ENCODE measurements at places on chromosomes 11 and 22.

DNA sequence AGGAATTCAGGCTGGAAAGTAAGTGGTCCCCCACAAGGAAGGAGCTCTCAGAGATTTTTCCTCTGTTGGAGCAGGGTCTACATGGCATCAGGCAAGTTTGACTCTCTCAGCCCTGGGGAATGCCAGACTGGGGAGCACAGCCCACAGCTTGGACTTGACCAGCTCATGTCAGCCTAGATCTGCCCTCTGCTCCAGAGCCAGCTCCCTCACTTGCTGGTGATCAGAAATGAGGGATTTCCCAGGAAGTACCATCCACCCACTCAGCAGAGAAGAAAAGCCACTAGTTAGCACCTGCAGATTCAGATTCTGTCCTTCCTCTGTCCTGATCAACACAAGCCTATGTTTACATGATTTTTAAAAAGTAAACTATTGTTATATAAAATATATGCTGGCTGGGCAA, 13.0 kb downstream of the TALDO1 start:
- no peak for DNase-seq

DNA sequence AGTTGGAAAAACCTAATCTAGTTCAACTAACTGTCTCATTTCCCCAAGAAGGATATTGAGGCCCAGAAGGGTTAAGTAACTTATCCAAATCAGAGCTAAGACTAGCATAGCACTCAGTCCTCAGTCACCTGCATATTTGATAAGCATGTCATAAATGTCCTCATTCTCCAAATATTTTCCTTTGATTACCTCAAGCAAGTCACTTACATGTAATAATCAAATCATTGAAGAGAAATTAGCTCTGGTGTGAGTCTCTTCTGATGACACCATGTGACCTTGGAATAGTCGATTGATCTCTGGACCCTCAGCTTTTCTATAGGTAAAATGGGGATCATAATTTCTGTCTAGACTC, 48.8 kb upstream of the PICALM start:
- DNase-seq: no peak

DNA sequence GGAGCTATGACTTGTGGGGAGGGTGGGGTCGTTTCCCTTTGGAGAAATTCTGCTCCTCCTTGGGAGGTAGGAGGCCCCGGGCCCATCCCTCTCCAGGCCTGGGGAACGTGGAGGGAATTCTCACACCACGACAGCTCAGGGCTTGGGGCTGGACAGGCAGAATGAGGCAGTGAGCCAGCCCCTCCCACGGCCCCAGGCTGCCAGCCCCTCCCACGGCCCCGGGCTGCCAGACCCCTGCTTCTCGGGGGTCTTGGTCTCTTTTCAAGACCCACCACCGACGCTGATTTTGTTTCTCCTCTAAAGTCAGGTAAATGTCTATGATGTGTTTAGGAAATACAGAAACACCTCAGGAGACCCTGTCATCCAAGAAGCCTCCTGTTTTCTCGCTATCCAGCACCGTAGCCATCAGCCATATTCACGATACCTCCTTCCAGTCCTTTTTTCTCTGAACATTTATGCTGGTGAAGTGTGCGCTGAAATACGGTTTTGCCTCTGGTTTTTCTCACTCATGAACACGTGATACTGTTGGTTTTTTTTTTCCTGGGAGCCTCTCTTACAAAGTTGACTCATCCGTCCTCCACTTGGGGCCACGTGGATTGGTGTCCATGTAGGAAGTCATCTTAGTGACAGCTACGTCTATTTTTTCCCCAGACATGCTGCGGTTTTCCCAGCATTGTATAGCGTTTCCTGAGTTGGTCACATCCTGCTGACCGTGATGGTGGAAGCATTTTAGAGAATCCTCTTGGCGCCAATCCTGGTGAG, 1219.6 kb downstream of the BRD1 start:
- no peak for DNase-seq

- DNase-seq: no peak
Observed at GRCh38 chr11:127470306-127470884, 469.8 kb upstream of the KIRREL3 start.

DNA sequence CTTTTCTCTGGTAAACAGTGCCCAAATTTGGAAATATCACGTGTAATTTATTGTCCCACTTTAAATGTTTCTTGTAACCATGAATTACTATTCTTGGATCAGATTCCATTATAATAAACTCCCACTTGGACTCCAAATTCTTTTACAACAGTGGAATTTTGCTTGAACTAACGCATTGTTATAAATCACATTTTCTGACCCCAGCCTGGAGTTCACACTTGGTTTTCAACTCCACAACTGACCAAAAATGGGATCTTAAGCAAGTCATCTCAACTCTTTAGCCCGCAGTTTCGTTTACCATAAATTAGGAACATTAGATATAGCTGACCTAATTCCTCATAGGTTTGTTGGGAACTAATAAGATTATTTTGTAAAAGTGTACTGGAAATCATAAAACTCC, 336.8 kb upstream of the NCAM1 start:
- DNase-seq: no peak

DNA sequence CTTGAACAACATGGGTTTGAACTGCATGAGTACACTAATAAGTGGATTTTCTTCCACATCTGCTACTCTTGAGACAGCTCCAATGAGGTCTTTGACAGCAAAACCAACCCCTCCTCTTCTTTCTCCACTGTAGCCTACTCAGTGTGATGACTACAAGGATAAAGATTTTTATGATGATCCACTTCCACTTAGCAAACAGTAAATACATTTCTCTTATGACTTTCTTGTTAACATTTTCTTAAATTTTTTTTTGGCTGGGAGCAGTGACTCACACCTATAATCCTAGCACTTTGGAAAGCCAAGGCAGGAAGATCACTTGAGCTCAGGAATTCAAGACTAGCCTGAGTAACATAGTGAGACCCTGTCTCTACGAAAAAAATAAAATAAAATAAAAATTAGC, 9.9 kb upstream of the EIF4G2 start:
- DNase-seq: peak; percentile 65

- no peak for DNase-seq
Observed at GRCh38 chr22:37575490-37576003, 4.3 kb downstream of the LGALS2 start.

DNA sequence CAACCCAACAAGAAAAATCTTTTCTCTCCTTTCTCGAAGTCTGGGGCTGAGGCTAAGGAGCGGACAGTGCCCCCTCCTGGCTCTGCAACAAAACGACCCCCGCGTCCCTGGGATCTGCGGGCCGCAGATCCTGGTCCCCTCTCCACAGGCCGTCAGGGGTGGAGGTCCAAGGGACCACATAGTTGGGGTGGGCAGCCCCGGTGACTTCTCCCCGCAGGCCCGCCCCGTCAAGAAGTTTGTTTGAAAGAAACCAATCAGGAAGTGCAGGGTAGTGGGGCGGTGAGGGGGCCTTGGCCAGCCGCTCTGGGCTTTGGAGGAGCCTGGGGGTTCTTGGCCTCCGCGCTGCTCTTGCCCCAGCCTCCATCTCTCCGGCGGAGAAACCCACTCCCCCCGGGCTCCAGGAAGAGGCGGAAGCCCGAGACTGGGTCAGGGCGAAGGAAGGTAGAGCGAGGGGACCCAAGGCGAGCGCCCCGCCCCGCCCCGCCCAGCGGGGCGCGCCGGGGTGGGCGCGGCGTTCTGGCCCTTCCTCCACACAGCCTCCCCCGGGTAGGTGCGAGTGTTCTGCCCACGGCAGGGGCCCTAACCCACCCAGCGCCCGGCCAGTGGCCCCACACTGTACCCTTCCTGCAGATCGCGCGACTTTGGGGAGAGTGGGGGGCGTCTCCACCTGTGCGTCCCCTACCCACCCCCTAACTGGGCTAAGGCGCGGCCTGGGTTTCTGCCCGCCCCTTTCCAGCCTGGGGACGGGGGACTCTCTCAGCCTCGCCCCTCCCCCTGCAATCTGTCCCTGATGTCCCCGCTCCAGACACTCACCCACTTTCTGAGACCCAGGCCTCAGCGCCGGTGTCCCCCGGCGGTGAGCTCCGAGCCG, 1.3 kb downstream of the TP53I11 start:
- DNase-seq: peak; percentile 36

DNA sequence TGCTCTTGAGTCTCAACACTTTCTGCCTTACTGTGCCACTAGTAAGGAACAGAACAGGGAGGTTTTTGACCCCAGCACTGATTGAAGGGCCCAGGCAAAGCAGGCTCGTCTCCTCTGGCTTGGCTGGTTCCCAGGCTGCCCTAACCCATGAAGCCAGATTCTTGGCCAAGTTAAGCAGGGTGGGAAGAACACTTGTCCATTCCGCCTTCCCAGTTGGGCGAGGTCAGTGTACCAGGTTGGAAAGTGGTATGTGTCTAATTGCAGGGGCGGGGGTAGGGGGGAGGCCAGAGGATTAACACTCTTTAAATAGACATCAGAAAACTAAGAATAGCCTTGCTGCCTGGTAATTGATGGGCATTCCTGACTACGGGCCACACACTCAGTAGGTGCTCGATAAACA, 14.4 kb downstream of the TIMP3 start:
- no peak for DNase-seq

- no peak for DNase-seq
Observed at GRCh38 chr11:41879214-41879613, 419.8 kb upstream of the LRRC4C start.

DNA sequence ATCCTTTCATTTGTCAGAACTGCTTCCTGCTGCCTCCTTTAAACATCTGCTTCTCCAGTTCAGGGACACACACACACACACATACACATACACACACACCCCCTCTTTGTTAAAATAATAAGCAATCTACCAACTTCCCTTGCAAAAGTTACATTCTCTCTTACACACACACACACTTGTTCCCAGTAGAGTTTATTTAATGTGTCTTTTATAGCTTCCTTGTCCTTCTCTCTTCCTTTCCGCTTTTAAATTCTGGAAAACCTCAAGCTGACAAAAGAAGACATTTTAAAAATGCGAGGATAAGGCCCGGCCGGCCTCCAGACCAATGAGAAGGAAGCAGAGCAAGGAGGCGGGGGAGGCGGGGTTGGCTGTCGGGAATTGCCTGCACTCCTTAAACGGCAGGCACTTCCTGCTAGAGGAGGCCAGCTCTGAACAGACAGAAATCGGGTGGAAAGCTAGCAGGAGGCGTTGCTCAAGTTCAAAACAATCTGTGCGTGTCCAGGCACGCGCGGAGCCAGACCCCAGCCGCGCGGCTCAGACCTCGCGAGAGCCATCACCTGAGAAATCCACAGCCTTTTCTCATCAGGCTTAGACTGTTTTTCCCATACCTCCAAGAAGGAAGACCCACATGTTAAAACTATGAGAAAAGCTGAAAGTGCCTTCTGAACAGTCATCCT, 99.9 kb downstream of the MAML2 start:
- DNase-seq: peak; percentile 75

DNA sequence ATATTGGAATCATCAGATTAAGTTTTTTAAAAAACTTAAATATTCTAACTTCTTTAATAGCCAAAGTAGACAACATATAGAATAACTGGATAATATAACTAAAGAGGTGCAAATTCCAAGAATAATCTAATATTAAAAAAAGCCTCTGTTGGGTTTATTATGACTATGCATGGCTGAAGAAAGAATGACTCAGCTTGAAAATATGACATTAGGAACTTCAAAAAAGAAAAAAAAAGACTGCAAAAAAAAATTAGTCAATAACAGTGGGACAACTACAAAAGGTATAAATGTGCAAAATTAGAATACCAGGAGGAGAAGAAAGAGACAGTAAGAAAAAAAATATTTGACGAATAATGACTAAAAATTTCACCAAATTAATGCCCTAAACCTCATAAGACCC, 1178.0 kb downstream of the JRKL start:
- no peak for DNase-seq

GRCh38 chr11:35285471-35285870, 133.9 kb downstream of the SLC1A2 start:
- no peak for DNase-seq

GRCh38 chr22:44331881-44332714, 19.3 kb upstream of the SHISAL1 start:
- DNase-seq: no peak

GRCh38 chr11:8932564-8933180, at the start of gene C11orf16:
Gene C11orf16, minus strand, starts transcription at chr11:8932947. Its CDS starts 639 bp downstream, at chr11:8932308.
- DNase-seq: no peak

DNA sequence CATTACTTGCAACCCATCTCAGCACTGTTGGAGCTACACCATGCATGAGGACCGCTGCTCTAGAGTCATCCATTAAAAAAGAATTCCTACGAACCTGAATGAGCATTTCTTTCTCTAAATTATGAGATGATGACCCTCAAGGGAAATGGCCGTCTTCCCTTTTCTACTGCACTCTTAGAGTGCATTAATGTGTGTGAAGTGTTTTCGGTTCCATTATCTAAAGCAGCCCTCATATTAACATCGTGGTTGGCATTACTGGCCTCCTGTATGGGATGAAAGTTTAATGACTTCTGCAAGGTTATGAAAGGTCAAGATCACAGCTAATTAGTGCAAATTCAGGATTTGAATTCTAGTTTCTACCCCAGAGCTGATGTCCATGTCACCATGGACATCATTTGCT, 16.7 kb downstream of the CD44 start:
- no peak for DNase-seq

- no peak for DNase-seq
Observed at GRCh38 chr11:73308961-73309919, 1.2 kb downstream of the ARHGEF17 start.

- no peak for DNase-seq
Observed at GRCh38 chr11:8312986-8313385, 49.3 kb upstream of the LMO1 start.

DNA sequence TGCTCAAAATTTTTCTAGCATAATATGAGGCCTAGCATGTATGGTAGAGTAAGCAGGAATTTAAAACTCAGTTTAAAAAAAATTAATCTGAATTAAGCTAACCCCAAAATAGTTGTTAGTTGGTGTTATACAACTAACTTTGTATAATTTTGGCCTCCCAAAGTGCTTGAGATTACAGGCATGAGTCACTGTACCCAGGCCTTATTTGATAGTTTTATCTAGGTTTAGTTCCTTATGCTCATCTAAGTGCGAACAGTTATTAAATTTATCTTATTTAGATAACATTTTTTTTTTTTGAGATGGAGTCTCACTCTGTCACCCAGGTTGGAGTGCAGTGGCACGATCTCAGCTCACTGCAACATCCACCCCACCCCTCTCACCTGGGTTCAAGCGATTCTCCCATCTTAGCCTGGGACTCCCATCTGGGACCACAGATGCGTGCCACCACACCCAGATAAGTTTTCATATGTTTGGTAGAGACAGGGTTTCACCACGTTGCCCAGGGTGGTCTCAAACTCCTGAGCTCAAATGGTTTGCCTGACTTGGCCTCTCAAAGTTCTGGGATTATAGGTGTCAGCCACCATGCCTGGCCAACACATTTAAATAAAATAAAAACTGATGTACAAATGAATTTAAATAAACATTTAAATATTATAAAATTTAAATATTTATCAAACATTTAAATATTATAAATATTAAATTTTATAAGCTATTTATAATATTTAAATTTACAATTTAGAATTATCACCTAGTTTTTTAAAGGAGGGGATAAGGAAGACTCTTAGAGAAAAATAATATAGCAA, 7.5 kb downstream of the IL18 start:
- no peak for DNase-seq

GRCh38 chr11:122812638-122813037, 25.7 kb upstream of the CRTAM start:
- no peak for DNase-seq

DNA sequence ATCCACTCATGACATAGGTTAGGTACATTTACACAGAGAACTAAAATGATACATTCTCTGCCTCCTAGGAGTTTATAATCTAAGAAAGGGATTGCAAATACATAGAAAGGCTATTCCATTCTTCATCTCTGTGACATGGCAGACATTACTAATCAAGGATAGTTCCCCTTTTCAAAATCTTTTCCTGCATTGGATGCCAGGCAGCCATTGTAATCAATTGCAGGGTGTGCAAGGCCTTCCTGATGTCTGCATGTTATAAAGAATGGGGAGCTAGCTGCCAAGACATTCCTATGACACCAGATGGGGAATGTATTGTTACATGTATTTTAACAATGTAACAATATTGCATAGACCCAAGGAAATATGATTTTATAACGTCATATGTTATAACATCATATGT, 82.0 kb downstream of the KIRREL3 start:
- DNase-seq: no peak

Measured in NCI-H524 treated with DMSO at 0.1 percent for 48 hours (cell line).